Vagina (tissue), 2 donors: ENCODE measurements at places on chromosomes 11 and 22.

DNA sequence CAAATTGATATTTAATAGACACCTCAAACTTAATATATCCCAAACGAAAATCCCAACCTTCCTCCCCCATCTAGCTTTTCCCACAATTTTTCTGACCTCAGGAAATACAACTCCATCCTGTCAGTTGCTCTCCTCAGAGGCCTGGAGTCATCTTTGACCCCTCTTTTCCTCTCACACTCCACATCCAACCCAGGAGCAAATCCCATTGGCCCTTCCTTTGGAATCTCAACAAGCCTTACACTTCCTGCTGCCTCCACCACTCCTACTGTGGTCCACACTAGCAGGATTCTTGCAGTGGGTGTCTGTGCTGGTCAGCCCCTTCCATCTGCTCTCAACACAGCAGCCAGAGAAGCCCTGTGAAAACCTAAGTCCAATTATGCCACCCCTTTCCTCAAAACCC, 39.3 kb upstream of the RFPL3 start:
- peak; percentile 28 for DNase-seq

DNA sequence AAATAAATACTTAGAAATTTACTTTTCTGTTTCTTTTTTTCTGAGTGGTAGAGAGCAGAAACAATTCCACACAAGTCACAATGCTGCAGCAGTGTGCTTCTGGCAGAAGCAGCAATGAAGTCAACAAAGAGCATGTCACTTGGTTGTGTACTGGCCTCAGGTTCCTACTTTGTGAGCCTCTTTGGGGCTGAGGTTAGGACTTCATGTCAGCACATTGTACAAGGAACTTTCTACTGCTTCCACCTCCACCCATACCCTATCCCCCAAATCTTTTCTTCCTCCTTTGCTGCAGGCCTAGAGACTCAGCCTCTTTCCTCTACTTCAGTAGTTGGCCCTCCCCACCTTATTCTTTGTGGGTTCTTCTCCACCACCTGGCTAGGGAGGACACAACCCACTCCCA, 252.7 kb upstream of the PITPNB start:
- DNase-seq: no peak

- no peak for DNase-seq
Measured at GRCh38 chr11:11477695-11478420, 124.8 kb upstream of the CSNK2A3 start.

DNA sequence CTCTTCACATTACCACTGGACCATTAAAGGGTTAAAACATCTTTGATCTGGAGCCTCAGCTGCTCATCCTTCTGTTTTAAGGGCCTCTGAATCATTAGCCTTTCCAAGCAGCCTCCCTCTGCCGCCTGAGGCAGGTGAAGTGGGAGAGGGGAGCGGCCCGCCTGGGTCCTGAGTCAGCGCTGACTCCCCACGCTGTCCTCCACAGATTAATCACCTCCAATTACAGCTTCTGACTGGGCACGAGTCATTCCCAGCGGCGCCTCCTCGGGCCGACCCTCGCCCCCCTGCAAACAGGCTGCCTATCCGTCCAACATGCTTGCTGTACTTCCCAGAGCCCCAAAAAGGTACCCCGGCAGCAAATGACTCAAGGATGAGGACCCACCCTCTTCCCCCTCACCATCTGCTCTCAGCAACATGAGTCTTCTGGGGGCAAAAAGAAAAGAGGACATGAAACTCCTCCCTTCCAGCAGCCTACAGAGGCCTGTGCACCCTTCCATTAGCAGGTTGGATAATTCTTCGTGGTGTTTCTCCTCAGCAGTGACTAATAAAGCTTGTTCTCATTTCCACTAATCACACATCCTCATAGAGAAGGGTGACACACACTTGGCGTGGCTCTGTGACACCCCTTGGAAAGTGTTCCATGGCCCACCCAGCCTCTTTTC, 44.3 kb upstream of the JAM3 start:
- no peak for DNase-seq

DNA sequence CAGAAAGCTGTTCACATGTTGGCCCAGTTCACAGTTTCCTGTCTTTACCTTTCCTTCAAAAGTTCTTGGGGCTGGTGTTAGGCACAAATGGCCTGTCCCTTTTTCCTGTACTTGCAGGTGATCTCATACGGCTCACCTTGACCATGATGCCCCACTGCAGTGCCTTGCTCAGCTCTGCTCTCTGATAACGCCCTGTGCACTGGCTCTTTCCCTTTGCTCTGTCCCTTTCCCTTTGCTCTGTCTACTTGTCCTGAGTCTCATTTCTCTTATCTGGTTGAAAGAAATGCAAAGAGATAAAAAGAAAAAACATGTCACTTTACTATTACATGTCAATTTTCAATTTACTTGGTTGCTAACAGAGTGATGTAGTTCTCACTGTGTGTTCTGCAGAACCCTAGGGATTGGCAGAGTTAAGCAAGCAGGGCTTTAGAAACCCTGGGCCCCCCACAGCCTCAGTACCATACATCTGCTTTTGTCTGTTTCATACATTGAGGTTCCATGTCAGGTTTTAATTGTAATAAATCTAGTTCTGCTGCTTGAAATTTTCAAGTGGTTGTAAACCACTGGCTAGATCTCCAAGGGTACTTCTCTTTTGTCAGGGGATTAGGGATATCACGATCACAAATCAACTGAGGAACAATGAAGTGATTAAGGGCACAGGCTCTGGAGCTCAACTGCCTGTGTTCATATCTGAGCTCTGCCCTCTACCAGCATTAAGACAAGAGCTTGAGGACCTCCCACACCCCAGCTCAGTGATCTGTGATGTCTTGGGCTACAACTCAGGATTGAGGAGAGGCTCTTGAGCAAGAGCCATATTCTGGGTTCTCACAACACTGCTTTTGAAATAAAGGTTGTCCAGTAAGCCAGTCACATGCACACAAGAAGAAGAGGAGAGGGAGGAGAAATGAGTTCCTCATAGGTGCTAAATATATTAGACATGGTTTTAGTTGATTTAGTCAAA, 16.3 kb upstream of the SORL1 start:
- DNase-seq: no peak

DNA sequence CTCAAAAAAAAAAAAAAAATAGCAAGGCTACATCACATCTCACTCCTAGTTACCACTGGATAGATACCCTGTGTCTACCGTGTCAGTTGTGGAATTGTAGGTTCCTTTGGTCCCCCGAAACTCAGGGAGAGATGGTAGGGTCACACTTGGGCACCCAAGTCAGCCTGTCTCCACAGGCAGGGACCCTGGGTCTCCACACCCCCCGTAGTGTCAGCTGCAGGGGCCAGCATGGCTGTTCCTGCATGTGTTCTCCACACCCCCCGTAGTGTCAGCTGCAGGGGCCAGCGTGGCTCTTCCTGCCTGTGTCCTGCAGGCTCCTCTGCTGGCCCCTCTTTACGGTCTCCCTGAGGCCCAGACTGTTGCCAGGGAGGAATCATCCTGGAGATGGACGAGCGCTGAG, 282.1 kb downstream of the BRD1 start:
- no peak for DNase-seq

DNA sequence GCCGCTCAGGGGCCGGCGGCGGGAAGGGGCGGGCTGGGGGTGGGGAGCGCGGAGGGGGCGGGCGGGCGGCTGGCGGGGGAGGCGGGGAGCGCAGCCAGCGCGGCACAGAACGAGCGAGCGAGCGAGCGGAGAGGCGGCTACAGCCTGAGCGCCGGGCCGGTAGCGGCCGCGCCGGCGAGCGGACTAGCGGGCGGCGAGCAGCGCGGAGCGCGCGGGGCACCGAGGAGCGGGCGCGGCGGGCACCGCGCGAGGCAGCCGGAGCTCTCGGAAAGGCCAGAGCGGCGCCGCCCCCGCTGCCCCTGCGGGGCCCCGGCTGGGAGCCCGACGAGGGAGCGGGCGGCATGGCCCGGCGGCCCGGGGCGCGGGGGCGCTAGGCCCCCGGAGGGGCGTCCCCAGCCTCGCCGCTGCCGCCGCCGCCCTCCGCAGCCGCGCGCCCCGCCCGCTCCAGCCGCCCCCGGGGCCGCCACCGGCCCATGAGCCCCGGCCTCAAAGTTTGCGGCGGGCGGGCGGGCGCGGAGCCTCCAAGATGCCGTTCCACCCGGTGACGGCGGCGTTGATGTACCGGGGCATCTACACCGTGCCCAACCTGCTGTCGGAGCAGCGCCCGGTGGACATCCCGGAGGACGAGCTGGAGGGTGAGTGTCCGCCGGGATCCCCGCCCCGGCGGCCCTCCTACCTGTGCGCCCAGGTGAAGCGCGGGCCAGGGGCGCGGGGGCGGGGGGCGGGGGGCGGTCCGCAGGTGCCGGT, at the start of gene CABP7:
CABP7 (plus strand) TSS at position 105 of the 747 bp plus-strand sequence; CDS start at position 527, 422 bp downstream.
- no peak for DNase-seq

GRCh38 chr11:71580057-71581003, 2.3 kb downstream of the KRTAP5-11 start:
- DNase-seq: no peak

DNA sequence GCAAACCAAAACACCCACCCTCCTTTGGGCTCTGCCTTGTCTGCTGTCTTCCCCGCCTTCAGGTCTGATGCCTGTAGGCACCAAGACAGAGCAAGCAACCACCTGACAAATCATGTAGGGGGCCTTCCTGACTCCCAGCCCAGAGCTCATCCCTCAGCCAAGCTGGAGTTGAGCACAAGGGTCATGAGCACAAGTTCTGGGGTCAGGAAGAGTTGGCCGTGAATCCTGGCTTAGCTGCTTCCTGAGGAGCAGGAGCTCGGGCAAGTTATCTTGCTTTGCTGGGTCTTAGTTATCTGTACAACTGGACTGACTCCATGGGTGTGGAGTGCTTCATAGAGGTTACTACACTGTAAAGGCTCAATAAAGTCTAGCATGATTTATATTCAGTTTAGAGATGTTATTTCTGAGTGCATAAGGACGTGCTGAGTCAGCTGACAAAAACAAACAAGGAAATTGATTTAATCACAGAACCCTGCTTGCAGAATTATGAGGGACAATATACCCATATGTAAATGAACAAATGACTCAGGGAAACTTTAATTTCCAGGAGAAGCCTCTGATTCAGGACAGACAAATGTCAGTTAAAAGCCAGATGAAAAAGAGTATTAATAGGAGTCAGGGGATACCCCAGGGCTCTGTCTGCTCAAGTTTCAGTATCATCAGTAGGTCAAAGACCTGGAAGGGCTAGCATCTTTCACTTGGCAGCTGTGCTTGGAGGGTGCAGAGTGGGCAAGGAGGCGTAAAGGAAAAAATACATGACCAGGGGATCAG, 15.0 kb upstream of the APOA1 start:
- DNase-seq: no peak

DNA sequence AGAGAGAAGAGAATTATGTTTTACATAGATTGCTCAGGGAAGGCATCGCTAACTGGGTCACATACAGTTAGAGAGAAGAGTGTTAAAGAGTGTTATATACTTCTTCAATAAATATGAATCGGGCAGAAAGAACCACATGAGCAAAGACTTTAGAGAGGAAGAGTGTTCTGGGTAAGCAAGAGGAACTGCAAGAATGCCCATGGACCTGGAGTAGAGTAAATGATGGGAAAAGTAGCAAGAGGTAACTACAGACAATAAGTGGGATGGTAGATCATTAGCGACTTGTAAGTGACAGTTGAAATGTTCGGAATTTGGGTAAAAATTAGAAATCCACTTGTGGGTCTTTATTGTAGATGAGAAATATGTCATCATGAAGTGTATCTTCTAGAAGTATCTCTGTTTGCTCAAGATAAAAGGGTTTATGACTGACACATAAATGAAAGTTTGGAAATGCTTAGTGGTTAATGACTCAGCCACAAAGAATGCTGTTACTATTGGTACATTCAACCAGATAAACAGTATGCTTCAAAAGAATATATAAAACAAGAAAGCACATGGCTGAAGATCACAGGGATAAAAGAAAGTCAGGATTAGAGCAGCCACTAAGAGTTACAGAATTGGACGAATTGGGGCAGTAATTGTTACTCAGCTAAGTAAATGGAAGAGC, 229.3 kb downstream of the CASP12 start:
- no peak for DNase-seq

- no peak for DNase-seq
Measured at GRCh38 chr11:106840146-106840545, 178.1 kb downstream of the GUCY1A2 start.

DNA sequence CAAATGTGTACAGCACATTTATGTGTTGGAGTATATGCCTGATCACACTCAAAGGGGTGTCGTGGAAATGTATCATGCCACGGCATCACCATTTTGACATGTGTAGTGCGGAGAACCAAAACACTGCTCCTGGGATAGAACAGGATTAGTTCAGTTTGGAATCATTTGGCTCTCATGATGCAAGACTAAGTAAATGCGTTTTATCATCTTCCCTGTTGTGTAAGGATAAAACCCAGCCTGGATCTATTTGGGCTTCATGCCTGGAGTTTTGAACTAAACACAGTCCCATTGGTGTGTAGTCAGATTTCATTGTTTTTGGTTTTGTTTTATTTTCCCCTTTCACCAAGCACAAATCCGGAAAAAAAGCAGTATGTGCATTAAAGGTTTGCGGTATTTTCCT, 574.3 kb downstream of the NTM start:
- no peak for DNase-seq

DNA sequence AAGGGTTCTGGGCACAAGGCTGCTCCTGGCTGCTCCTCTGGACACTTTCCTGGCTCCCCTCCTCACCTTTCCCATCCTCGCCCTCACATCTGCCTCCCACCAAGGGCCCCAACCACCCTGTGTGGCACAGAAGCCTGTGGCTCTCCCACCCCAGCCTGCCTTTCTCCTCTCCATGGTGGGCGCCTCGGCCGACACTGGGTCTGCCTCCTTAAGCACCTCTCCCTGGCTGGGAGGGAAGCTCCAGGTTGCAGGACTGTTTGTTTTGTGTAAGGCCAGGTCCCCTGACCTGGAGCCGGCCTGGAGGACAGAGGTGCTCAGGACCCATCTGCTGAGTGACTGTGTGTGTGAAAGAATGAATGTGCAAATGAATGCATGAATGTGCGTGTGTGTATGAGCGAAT, 14.1 kb downstream of the MUC6 start:
- DNase-seq: no peak

DNA sequence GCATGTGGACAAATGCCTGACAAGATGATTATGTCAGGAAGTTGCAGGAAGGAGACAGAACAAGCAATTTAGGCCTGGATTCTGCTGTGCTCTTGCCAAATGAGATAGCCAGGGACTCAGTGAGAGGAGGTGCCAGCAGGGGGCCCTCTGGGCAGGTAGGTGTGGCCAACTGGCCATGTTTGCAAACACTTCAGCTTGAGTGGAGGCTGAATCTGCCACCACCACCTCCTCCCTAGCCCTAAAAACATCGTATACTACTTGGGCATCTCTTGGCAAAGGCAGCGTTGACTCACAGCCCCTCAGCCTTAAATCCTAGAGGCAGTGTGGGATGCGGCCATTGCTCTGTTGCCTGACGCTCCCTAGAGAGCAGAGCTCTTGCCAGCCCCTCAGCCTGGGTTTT, 95.1 kb upstream of the PLET1 start:
- no peak for DNase-seq

GRCh38 chr11:128214263-128214662, 373.1 kb downstream of the ETS1 start:
- no peak for DNase-seq
